NCI-H146 (cell line): ENCODE measurements at places on chromosomes 6 and 20.

GRCh38 chr6:4346659-4347333 lies 211.4 kb upstream of the ECI2 start:
- no peak for DNase-seq

DNA sequence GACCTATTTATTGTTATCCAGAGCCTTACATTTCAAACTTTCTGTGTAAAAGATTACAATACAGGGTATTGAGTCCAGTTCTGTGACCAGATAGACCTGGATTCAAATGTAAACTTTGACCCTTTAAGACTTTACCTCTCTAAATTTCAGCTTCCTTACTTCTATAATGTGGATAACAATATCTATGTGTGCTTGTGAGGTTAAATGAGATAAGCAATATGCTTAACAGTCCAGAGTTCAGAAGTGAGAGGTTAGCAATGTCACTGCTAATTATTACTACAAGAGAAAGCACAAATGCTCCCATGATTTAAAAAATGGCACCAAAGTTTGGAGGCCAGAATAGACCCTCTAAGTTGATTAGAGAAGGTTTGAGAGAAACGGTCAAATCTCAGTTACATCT lies 27.5 kb downstream of the EPB41L2 start:
- no peak for DNase-seq

- no peak for DNase-seq
Observed at GRCh38 chr6:15643542-15643941, 19.3 kb downstream of the DTNBP1 start.

GRCh38 chr6:95998133-95998532 lies 17.6 kb upstream of the FUT9 start:
- DNase-seq: no peak

DNA sequence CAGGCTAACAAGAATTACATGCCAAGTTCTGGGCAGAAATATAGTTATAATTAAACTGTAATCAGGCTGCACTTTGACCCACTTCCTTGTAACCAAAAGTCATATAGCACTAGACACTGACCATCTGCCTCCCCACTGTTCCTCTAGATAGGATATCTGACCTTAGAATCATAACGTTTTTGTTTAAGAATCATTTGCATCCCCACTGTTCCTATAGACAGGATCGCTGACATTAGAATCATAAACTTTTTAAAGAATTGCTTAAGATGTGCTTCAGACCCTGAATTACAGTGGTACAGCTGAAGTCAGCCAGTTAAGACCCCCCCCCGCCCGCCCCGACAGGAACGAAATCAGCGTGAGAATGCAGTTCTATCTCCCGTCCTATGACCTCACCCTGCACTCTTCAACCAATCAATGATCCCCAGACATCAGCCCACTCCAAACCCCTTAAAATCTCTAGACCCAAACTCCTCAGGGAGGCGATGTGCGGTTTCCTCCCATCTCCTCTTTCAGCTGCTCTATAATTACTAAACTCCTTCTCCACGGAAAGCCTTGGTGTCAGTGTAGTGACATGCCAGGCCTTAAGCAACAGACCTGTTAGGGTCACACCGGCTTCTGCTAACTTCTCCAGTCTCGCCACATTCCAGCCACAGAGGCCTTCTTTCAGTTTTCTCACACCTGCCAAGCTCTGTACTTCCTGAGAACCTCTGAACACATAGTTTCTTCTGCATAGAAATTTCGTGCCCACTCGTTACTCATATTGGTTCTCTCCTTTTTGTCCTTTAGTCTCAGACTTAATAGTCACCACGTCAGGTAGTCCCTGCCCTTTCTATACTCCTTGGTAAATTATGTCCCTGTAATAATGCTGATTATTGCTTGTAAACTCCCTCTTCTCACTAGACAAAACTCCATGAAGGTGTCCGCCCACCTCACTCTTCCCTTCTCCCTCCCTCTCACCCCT lies 93.5 kb downstream of the DTNBP1 start:
- no peak for DNase-seq

DNA sequence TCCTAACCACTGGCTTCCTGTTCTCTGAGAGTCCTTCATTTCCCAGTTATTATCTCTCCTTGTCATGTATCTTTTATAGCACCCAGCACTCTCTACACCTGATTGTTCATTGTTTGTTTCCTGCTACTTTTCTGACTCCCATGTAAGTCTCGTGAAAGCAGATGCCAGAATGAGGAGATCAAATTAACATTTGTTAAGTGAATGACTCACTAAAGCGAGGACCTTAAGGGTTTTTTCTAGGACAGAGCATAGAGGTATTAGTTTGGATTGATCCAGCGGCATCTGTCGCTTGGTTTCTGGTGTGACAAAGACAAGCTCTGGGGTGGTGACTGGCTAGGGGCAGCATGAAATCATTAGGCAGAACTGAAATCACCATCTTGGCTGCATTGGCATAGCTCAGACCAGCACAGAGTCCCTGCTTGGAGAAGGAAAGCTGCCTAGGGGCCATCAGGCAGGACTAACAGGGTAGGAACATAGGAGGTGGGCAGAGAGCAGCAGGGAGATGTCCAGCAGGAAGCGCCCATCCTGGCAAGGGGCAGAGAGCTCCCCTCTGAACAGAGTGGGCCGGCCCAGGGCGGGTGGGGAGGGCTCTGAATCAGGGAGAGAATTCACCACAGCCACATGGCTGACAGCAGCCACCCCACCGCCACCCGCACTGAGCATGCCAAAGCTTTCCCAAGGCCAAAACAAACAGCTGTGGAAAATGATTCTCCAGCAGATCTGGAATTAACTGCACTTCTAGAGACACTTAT lies 97.1 kb upstream of the CEP85L start:
- peak; percentile 83 for DNase-seq

DNA sequence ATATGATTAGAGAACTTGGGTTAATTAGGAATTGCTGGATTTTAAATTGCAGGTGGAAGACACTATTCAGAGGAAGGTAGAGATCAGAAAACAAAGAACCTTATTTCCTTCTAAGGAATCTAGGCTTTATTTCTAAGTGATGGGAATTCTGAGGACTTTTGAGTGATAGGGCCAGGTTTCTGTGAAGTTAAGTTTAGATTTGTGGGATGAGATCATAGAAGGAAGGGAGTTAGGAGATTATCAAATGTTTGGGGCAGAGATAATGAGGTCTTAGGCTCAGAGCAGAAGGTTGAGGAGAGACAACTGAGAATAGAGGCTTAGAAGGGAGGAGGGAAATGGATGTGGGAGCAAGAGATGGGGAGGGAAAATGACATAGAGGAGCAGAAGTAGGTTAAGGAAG lies 109.7 kb upstream of the MMS22L start:
- no peak for DNase-seq

DNA sequence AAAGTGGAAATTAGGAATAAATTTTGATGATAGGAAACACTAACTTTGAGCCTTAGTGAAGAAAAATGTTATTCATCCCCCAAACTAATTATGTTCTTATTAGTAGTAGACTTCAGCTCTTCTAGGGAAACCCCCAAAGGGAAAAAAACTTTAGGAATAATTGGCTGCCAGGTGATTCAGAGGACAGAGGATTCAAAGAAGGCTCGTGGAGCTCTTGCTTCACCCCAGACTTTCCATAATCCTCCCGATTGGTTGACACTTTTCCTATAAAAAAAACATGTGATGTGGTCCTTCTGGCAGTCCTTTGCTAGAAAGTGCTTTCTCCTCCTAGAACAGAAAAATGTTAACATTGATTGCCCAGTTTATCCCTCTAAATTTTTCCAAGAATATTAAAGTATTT lies 5.6 kb upstream of the CCDC170 start:
- no peak for DNase-seq

- no peak for DNase-seq
Observed at GRCh38 chr20:41011551-41012067, 17.0 kb upstream of the TOP1 start.

DNA sequence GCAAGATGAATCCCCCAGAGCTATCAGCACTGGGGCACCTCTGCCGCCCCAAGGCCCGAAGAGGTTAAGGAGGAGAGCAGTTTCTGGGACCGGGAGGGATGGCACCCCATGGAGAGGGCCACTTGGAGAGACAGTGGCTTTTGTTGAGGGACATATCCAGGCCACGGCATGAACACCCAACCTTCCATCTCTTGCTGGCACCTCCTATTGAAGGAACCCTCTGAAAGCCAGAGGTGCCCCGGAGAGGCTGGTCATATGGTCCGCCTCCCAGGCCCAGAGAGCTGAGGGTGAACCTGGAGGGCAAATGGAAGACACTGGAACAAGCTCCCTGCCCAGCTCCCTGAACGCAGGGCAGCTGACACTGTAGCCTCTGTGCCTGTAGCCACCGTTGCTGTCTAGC lies 167.0 kb downstream of the NFATC2 start:
- no peak for DNase-seq

GRCh38 chr6:145241039-145241438 lies 494.3 kb downstream of the EPM2A start:
- DNase-seq: no peak

DNA sequence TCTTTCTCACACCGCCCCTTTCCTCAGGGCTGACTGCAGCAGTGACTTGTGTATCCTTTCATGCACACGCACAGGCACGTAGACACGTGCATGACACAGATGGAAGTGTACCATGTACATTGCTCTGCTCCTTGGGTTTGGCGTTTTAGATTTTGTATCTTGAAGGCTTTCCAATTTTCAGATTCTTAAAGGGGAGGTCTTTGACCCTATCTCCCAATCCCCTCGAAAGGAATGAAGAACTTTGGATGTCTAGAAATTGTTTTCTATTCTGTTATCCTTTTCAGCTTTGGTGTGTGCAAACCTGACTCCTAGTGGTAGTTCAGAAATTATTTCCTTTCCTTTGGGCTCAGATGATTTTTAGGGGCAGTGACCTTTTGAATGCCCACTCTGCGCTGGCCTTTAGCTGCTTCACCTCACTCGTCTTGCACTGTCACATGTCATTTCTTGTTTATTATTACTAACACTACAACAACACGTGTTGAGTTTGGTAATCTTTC lies 63.0 kb downstream of the HIVEP1 start:
- no peak for DNase-seq

GRCh38 chr6:8110117-8110721 lies 7.9 kb upstream of the EEF1E1 start:
- DNase-seq: no peak

DNA sequence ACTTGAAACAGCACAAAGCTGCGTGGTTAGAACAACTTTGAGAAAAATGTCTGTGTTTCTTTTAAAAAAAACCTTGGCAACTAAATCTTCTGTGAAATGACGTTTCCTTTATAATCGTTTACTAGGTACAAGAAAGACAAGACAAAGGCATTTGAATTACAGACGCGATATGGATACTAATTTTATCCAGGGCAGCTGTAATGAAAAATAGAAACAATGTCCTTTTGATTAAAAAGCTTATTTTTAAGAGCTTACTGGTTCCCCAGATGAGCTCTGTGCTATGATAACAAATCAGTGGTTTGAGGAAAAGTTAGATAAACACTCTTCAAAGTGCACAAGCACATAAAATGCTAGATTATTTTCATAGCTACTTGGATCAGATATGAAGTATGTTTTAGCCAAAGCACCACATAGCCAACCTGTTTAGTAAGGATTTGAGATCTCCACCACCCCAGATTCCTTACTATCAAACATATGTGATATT lies 1.6 kb upstream of the SYNCRIP start:
- DNase-seq: no peak

DNA sequence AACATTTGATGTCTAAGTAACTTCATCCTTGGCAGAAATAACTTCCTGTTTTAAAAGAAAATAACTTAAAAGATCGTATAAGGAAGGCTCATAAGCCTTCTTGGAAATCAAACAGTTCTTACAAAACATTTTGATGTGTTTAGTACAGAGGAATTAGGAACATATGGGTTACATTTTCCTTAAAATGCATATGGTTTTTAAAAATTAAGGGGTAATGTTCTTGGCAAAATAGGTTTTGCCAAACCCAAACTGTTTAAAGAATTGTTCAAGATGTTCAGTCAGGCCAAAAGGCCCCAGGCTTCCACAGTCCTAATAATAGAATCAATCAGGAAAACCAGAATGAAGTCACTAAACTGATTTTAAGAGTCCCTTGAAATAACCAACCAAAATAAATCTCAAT lies 142.7 kb upstream of the SLC35B3 start:
- DNase-seq: no peak

DNA sequence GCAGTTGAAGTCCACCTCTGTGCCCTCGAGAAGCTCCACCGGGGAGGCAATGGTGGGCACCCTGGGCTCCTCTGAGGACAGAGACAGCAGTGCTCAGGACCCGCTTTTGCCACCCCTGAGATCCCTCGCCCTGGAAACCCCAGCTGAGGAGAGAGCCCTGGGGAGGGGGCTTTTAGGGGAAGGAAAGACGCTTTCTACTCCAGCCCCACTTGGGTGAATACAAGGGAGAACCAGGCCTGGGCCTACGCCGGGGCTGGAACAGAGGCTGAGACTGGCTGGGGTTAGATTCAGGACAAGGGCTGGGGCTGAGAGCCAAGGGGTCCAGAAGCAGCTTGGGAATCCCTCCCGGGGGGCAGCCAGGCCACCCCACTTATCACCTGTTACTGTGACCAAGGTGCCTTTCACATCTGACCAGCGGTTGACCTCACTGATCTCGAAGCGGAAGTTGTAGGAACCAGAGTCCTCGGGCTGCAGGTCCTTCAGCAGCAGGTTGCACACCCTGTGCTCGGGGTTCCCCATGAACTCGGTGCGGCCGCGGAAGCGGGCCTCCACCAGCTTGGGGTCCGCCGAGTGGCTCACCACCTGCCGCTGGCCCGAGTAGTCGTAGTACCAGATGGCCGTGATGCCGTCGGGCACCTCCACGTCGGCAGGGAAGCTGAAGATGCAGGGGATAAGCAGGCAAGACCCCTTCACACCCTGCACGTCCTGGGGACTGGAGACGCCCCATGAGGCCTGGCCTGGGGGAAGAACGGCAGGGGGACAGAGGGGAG lies 6.2 kb downstream of the SIGLEC1 start:
- no peak for DNase-seq

GRCh38 chr6:125363824-125364165 lies 62.0 kb upstream of the HDDC2 start:
- DNase-seq: no peak

- no peak for DNase-seq
Observed at GRCh38 chr6:35282472-35282871, 15.1 kb upstream of the DEF6 start.

- peak; percentile 62 for DNase-seq
Observed at GRCh38 chr20:4607287-4607713, 114.4 kb upstream of the PRND start.

DNA sequence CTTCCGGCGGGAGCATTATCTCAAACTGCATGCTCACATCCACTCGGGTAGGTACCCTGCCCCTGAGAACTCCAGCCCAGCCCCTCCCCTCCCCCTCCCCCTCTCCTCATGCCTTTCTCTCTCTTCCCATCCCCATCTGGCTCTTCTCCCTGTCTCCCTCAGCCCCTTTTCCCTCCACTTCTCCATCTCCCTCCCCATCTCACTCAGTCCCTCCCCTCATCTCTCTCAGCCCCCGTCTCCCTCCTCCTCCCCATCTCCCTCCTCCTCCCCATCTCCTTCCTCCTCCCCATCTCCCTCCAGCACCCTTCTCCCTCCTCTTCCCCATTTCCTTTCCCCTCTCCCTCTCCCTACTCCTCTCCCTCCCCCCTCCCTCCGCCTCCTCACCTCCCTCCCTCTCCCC lies 27.3 kb upstream of the CHMP4B start:
- DNase-seq: no peak

DNA sequence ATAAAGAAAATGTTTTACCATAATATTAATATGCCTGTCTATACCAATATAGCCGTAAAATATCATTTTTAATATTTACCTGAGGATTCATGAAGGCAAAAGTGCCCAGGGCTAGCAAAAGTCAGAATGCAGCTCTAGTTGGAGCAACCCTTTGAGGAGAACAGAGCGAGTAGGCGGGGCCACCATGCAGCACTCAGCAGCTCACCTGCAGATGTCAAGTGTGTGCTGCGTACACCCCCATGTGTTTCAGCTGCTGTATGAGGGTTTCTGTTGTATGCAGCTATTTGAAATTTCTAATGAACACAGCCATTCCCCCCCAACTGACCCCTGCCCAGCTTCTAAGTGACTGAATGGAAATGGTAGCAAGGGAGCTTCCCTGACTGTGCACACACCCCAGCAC lies 508.0 kb downstream of the QKI start:
- no peak for DNase-seq
